ENCODE measurements at places on chromosomes 4 and X.

GRCh38 chr4:103074744-103075434, 1.7 kb downstream of the SLC9B2 start:
- DNase-seq: no peak

DNA sequence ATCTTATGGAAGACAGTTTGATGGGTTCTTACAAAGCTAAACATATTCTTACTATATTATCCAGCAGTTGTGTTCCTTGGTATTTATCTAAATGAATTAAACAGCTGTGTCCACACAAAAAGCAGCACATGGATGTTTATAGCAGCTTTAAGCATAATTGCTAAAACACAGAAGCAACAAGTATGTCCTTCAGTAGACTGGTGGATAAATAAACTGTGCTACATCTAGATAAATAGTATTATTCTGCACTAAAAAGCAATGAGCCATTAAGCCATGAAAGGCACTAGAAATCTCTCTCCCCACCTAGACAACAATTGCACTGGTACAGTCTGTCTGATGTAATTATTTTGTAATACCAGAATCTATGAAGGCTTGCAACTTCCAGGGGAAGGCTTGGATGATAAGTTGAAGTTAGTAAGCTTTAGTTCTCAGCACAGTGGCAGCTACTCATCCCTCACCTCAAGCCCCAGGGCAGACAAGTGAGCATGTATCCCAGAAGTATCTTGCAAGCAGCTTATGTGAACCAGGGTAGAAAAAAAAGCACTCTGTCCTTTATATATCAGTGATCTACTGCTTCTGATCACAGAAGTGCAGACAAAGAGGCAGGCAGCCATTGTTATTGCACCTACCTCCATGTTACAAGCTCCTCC, 36.9 kb downstream of the WDR17 start:
- DNase-seq: no peak

GRCh38 chr4:148812101-148812500, 369.9 kb upstream of the NR3C2 start:
- DNase-seq: no peak

DNA sequence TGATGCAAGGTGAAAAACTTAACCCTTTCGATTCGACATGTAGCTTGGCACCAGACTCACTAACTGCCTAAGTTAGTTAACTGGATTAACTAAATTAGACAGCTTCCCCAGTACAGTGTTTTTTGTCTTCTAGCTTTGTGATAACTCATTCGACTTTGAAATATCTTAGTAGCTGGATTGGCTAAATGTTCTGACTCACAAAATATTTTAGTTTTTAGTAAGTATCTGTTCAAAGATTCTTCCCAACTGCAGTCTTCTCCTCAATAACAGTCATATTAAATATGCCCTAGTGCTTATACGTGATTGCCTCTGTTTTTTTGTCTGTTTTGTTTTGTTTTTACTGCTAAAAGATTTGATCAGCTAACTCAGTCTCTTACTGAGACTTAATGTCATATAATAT, 102.9 kb downstream of the KCNIP4 start:
- DNase-seq: no peak

- DNase-seq: no peak
These were observed 183.8 kb downstream of the FBXO8 start for GRCh38 chr4:174099712-174100111.

GRCh38 chr4:62344915-62345314, 1144.8 kb downstream of the ADGRL3 start:
- no peak for DNase-seq

DNA sequence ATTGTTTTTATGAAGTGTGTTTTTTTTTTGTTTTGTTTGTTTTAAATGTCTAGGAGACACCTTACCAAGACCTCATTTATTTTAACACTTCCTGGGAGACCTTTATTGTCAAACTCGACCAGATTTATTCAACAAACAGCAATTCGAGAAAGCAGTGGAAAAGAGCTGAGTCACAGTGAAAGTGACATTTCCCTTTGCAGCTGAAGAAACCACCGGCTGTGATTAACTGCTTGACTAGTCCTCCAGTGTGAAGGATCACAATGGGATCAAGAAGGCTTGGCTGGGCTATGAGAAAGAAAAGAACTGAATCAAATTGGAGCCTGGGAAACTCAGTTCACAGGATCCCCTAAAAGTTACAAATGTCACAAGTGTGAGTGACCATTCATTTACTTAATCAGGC, 11.9 kb upstream of the ADH7 start:
- DNase-seq: peak; percentile 1

- DNase-seq: no peak
These were observed 221.9 kb downstream of the LHFPL1 start for GRCh38 chrX:112457788-112458187.

GRCh38 chr4:181690498-181690897, 552.7 kb upstream of the TENM3 start:
- no peak for DNase-seq

GRCh38 chrX:101484135-101484534, 1.1 kb upstream of the ARMCX4 start:
- no peak for DNase-seq

GRCh38 chrX:2954541-2954940, 25.4 kb upstream of the ARSD start:
- no peak for DNase-seq

- DNase-seq: peak; percentile 6
These were observed 72.2 kb downstream of the BLTP1 start for GRCh38 chr4:122224348-122224747.

GRCh38 chr4:154348657-154349056, 142.9 kb downstream of the DCHS2 start:
- no peak for DNase-seq

DNA sequence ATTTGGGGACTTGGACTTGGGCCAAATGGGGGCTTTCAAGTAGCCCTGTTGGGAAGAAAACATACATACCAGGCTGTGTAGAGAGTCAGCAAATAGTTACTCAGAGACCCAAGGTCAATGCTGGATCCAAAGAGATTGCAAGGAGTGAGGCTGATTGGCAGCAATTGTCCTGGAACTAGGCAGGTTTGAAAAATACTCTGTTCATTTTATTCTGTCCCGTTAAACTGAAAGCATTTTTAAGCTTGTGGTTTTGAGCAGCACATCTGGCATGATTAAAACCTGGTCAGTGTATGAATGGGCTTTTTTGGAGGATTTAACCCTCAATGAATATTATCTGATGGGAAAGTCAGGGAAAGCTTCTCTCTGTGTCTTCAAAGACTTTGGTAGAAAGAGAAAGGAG, 294.3 kb upstream of the BOD1L1 start:
- DNase-seq: no peak

DNA sequence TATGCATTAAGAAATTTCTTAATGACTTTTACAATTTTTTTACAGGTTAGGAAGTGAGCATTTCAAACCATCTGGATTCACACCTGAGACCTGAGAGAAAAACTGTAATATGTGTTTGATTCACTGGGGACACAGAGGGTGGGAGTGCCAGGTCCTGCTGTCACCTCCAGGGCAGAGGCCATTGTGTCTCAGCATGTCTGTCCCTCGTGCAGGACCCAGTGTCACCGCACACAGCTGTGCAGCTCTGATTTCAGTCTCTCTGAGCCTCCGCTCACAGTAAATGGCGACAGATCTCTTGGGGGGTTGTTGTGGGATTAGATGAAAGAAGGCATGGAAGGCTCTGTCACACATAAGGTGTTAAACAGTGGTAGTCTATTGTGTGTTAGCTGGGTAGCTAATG, 23.0 kb upstream of the CLDN24 start:
- no peak for DNase-seq

GRCh38 chrX:69186651-69187050, 21.4 kb upstream of the PJA1 start:
- no peak for DNase-seq
